SIG-M5 (cell line): ENCODE measurements at places on chromosomes 5 and 9.

DNA sequence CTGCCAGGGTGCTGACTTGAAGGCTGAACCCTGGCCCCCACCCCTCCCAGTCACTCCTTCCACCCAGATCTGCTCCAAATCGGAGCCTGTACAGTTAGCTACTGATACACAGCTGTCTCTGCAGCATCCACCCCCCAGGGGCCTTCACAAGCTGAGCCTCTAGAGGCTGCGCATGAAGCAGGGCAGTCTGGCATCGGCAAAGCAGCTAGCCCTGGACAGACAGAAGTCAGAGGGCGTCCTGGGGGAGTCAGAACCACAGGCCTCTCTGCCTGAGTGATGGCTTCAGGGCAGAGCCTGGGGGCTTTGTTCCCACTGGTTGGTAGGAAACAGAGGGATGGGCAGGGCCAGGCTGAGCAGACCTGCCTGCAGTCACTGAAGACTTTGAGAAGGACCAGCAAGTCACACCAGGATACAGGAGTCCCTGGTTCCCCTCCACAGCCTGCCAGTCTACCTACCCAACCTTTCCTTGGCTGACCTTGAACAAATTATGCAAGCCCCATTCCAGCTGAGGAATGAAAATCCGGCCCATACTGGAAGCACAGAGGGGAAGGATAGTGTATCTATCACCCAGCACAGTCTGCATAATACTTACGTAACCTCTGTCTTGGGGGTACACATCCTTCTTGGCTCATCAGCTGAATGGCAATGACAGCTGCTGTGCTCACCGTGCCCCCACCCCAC, 8.8 kb downstream of the VDAC1 start:
- DNase-seq, result no peak

GRCh38 chr5:25579111-25579510, 934.3 kb upstream of the CDH10 start:
- DNase-seq, result no peak

DNA sequence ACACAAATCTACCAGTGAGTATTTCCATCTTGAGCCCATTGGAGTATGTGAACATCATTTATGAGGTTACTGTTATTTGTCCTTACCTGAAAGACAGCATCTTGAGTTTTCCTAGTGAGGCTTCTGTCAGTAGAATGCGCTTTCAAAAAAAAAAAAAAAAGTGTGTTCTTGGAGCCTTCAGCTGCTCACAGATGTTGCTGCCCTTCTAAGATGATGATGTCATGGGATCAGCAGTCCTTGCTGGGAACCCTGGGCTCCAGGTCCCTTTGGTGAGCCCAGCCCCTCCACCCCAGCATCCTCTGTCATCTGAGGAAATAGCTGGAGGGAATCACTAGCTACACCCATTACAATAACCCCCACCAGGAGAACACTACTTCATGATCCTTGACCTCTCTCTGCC, 83.3 kb downstream of the ATPSCKMT start:
- no peak for DNase-seq

- DNase-seq, result no peak
These were observed 201.2 kb downstream of the ADCY2 start for GRCh38 chr5:7597059-7597642.

DNA sequence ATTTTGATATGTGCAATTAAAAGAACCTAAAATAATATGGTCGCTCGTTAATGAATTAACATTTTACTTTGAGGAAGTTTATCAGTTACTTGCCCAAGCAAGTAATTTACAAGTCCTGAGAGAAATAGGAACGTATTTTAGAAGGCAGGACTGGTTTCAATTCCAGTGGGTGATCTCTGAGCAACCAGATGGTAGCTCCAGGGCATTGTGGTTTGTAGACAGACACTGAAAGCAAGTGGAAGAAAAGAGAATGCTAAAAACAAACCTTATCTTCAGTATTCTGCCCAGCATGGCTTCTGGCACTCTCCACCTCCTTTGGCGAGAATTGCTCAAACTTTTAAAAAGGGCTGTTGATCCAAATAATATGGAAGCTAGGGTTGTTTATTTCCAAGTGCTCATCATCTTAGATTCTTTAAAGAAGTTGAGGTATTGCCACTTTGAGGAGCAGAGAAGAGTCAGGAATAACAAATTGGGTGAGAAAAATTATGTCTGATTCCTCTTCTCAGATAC, 31.8 kb upstream of the ERAP2 start:
- DNase-seq, result no peak

GRCh38 chr5:127400539-127400938, 109.9 kb downstream of the MEGF10 start:
- no peak for DNase-seq

DNA sequence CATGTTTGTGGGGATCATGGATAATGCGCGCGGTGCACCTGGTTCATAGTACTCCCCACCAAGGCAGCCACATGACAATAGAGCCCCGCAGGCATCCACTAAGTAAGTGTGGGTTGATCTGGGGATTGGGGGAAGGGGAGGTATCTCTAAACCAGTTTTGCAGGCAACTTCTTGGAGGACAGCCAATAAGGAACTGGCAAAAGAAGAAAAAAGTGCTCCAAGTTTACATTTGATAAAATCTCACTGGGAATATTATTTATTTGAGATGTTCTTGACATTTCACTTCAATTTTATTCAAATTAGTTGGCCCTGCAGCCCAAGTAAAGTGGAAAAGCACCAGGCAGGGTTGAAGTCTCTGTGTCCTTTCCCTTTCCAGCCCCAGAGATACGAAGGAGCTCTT, 8.5 kb downstream of the FBP1 start:
- no peak for DNase-seq

GRCh38 chr9:81598811-81599210, 90.5 kb downstream of the TLE1 start:
- DNase-seq, result no peak
